ENCODE measurements at places on chromosomes 5 and 9.
A peak's percentile ranks its signal among the peaks of the same experiment; 100 is the strongest.

- no peak for DNase-seq
Observed at GRCh38 chr9:20065796-20066700, 277.2 kb upstream of the SLC24A2 start.

DNA sequence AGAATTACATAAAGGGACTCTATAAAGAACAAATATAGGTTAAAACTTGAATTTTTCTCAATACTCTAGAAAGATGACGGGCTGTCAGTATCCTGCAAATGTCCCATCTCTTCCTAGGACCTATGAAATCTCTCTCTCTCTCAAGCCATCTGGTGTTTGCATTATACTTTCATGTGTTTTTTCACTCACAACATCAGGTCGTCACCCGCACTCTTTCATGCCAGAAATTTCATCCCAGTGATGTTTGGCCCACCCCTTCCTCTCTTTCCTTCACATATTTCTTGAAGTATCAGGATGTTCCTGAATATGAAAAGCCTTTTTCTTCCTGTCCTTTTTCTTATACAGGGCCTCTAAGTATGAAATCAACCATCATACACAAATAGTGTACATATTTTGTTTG is 63.3 kb upstream of the GAS1 start:
- no peak for DNase-seq

DNA sequence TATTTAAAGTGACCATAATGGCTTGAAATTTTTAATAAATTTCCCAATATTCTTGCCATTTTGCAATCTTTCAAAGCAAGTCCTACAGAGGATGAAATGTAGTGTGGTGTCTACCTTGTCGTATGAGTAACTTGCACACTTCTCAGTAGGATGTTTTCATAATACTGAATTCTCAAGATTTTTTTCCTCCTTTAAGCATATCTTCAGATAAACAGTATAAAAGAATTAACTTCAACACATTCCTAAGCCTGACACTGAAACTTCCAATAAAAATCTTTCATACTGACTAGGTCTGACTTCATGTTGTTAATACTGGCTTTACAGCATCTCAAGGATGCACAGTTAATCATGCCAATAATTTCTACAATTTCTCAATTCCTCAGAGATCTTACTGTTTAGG is 62.0 kb downstream of the DROSHA start:
- no peak for DNase-seq

- no peak for DNase-seq
Observed at GRCh38 chr5:168348084-168348414, 56.6 kb downstream of the WWC1 start.

- no peak for DNase-seq
Observed at GRCh38 chr9:19114680-19115270, 12.1 kb upstream of the HAUS6 start.

DNA sequence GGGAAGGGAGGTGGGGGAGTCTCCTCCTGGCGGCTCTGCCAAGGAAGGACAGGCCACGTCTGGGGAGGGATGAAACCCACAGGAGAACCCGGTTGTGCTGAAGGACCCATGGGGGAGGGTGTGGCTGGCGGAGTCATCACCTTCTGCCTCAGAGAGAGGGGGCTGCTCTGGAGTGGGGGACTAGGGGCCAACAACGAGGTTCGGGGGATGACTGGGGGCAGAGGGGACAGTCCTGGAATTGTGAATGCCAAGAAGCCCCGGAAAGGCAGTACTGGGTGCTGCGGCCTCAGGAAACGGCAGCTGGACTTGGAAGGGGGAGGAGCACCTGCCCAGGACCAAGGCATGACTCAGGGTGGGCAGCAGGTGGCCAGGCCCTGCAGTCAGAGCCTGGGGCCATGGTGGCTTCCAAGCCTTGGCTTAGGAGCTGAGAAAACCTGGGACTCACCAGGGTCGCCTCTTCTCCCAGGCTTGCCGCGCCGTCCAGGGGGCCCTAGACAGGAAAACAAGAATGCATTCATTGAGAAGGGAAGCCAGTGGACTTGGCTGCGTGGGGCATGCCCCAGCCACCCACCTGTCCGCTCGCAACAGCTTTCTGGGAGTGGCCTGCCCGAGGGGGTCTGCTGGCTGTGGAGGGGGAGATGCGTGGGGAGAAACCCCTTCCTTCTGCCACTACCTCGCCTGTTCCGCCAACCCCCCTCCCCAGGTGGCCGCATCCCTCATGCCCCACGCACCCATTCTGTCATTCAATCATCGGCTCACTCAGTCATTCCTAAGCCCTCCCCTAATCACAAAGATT is 74.0 kb upstream of the PHYKPL start:
- DNase-seq, result no peak

DNA sequence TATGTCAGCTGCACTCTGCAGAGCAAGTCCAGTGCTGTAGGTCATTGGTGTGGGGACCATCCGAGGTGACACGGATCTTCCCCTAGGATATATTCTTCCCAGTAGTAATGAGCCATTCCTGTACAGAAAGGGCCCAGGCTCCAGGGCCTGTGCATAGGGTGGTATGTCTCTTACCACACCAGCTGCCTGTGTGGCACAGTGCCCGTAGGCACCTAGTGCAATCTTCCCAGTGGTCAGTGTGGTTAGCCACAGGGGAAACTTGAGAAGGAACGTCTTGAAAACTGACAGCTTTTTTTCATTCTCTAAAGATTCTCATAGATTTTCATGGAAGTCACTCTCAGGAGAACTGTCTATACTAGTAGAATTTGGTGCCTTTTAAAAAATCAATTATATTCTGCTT is 39.8 kb downstream of the CYSTM1 start:
- DNase-seq, result peak; percentile 91

- no peak for DNase-seq
Observed at GRCh38 chr9:8371686-8372085, 572.1 kb upstream of the DMAC1 start.

- peak; percentile 31 for DNase-seq
Observed at GRCh38 chr5:119059740-119060255, 11.1 kb upstream of the DMXL1 start.

GRCh38 chr5:82307451-82307850 is 29.3 kb upstream of the RPS23 start:
- no peak for DNase-seq

DNA sequence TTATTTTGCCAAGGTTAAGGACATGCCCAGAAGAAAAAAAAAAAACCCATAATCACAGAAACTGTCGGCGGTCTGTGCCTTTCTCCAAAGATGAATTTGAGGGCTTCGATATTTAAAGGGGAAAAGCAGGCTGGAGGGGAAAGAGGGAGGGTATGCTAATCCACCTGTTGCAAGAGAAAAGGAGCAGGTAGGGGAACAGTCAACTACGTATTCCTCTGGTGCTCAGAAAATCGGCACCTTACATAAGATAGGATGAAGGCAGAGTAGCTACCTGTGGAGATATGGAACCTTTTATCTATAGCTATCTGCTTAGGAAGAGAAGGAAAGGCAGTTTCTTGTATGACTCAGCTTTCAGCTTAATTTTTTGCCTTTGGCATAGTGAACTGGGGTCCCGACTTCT is 77.7 kb downstream of the PTCD2 start:
- no peak for DNase-seq

All from MV-4-11 (cell line).